ENCODE measurements at places on chromosomes 16 and 17.

DNA sequence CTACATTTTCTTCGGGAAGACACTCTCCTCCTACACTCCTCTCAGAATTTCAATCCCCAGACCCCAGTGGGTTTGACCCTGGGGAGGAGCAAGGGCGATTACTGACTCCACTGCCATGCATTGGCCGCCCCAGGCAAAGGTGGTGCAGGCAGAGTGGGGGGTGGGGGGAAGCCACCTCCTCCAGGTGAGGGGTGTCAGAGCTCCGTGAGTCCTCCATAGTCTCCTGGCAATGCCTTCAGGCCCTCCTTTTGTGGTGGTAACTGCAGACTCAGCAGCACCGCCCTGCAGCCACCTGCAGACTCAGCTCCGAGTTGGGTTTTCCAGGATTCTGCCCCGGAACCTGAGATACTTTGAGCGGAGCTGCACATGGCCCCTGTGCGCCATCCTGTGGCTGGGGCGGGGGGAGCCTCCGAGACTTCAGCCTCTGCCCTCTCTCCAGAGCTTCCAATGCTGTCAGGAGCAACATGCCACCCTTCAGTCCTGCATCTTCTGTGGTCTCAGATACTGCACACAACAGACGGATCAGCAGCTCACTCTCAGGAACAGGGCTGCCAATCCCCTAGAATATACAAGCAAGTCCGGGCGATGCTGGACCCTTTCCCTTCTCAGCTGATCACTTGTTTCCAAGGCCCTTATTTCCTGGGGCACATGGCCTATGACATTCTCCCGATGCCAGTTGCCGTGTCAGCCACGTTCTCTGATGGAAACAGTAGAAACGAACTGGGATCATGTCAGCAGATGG is 2.4 kb upstream of the SLC47A2 start:
- no peak for DNase-seq

DNA sequence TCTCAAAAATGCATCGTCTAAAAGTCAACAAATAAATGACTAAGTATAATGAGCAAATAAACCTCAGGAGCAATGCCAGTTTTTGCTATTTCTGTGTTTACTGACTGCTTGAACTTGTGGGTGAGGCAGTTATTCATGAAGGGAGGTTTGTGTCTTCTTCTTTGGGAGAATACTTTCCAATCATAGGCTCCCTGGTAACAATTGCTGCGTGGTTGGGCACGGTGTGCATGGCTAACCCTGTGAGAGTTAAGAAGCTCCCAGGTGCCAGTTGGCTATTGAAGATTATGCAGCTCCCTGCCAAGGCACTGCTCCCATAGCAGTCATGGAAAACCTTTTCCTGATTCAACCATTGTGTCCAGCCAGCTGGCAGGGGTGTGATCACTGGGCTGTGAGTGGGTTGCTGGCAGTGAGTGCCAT is 775.9 kb upstream of the GOT2 start:
- DNase-seq = peak; percentile 9

GRCh38 chr16:85253084-85253941 is 141.0 kb upstream of the CIBAR2 start:
- peak; percentile 87 for DNase-seq

DNA sequence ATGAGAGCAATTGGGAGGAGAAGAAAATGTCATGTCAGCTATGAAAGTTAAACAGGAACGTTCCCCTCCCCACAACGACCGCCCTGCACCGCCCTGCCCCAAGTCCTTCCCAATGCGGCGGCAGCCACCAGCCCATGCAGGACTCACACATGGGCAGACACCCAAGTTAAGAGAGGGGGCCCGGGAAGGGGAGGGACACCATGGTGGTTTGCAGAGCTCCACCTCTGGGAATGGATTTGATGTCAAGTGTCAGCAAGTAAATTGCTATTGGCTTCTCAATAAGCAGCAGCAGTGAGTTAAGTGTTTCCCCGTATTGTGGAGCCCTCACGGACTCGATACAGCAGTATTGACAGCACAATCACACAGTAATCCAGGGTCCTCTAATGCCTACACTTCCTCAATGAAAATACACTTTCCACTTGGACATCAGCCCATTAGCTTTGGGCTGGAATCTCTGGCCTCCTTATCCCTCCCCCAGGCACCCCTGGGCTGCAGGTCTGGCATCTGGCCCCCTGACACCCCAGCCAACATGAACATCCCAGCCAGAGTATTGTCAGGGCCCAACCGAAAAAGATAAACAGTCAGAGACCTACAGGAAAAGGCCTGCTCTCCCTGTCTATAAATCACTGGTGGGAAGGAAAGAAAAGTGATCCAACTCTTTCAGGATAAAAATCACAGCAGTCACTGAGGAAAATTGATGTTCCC is 22.6 kb downstream of the ZFHX3 start:
- peak; percentile 67 for DNase-seq

- peak; percentile 18 for DNase-seq
Measured at GRCh38 chr17:5788266-5788900, 204.1 kb upstream of the NLRP1 start.

DNA sequence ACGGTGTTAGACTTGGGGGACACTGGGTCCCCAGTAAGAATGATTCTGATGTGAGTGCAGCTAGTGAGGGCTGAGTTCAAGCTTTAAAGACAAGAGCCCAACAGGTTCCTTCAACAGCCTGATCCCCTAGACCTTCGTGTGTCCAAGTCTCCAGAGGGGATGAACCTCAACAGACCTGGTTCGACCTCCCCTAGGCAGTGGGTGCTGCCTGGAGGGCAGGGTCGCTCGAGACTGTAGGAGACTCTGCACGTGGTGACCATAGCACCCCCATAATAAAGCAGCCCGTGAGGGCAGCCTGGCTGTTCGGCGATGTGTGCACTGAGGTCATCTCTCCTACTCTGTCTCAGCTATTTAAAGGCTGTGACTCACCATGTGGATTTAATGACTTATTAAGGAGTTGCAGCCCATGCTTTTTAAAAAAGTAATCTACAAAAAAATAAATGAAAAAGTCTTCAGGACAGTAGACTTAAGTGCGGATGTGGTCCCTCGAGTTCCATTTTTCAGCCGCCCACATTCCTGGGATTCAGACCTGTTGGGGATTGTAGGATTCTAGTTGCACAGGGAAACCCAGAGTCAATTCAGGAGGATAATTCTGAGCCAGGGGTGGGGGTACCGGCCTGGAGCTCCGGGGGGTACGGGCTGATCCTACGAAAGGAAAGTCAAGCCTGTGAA is 23.4 kb upstream of the METRNL start:
- peak; percentile 83 for DNase-seq

GRCh38 chr16:78297066-78297666 is 197.7 kb downstream of the WWOX start:
- DNase-seq = no peak

DNA sequence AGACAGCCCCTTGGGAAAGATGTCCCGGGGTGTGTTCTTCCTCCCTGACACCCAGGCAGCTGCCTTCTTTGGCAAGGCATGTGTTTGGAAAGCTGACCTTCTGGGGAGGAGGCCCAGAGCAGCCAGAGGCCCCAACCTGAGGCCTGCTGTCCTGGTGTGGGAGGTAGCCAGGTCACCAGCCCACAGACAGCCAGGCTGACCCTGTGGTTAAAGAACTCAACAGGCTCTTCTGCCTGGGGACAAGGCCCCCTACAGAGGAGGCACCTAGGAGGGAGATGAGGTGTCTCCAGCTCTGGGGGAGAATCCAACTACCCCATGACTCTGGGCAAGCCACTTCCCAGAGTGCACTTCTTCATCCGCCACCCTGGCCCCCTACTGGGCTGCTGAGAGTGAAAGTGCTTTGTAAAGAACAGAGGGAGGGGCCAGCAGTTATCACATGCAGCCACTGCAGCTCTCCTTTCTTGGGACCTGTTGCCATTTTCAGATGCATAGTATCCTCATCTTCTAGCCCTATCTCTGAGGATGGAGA is 13.1 kb upstream of the SREBF1 start:
- peak; percentile 53 for DNase-seq

- peak; percentile 64 for DNase-seq
Measured at GRCh38 chr16:11833951-11834695, 17.2 kb downstream of the RSL1D1 start.

DNA sequence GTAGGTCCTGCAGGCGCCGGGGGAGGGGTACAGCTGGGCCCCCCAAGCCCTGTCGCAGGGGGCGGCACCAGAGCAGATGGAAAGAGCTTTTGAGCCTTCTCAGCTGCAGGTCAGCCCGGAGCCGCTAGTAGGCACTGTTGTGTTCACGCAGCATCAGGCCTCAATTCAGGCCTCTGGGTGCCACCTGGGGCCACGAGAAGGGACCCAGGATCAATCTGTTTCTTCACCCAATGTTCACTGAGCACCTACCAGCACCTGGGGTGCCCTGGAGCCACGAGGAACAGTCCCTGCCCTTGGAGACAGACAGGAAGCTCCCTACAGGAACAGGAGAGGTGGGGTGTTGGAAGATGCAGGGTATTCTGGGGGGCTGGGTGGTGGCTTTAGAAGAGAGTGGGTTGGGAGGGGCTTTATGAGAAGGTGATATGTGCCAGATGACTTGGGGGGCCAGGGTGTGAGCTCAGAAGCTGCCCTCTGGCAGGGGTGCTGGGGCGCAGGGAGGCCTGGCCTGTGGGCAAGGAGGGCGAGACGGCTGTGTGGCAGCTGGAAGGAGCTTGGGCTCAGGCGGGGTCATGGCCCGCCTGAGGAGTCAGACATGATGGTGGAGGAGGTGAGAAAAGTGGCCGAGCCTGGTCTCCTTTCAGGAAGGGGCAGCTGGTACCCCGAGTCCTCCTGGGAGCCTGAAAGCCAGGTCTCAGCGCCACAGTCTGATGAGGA is 121.9 kb upstream of the GSE1 start:
- DNase-seq = no peak
